Right cardiac atrium (tissue), 5 donors: ENCODE measurements at places on chromosomes 16 and 17. TPM values are rescaled to one million over a fixed set of nuclear protein-coding genes. Genes with fewer than 3 reads are reported as not detected.

NAGS gene
- total RNA-seq: 1.2 TPM

SIRT7 gene
- 8.3 TPM for total RNA-seq

KRTAP2-2 gene
- total RNA-seq: not detected

MSLN gene
- 0.92 TPM for total RNA-seq

C16orf92 gene
- total RNA-seq: not detected

WFIKKN2 gene
- total RNA-seq: 0.68 TPM

KRT20 gene
- not detected for total RNA-seq

B3GNT9 gene
- 19.1 TPM for total RNA-seq

PRR29 gene
- 0.11 TPM for total RNA-seq

PARD6A gene
- 3.5 TPM for total RNA-seq

WNT3 gene
- total RNA-seq: 1.0 TPM

ZMYND15 gene
- 0.26 TPM for total RNA-seq

SLC5A11 gene
- total RNA-seq: not detected

DHX40 gene
- 21.7 TPM for total RNA-seq

DNA sequence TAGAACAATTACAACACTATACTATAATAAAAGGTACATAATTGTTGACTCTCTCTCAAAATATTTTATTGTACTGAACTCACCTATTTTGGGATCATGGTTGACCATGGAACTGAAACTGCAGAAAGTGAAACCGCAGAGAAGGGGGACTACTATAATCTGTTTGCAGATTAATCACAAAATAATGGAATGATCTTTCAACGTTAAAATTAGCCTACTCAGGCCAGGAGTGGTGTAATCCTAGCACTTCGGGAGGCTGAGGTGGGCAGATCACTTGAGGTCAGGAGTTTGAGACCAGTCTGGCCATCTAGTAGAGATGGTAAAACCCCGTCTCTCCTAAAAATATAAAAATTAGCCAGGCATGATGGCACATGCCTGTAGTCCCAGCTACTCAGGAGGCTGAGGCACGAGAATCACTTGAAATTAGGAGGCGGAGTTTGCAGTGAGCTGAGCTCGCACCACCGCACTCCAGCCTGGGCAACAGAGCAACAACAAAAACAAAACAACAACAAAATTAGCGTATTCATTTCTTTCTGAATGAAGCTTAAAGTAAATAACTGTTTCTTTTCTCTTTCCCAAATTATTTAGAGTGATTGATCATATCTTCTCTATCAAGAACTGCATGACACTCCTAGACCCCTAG lies 45.6 kb downstream of the IKZF3 start:
- no peak for DNase-seq

DNA sequence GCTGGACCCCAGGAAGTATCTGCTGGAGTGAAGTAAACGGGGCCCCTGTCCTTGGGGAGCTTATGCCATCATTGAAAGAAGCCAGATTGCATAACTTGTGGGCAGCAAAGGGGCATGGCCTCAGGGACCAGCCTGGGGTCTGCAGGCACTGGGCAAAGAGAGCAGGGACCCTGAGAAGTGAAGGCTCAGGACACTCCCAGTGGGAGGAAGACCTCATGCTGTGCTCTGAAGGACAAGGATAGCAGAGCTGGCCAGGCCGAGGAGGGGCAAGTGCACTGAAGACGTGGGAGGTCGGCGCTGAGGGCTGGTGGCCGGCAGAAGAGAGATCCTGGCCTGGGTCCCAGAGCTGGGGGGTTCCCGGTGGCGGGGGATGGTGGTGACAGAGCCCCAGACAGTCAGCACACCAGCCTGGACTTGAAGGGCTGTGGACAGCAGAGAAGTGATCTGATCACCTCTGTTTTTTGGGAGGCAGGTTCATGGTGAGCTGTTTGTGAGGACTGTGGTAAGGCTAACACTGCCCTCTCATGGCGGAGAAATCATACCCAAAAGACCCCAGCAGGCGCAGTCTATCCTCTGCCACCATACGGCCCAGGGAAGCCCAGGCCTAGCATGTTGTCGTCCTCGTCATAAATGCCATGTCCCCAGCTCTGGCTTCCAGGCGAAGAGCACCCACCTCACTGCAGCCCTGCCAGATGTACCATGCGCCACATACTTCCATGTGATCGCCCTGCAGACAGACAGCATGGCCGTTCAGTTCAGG lies 7.1 kb upstream of the CNP start:
- no peak for DNase-seq

- no peak for DNase-seq
Measured at GRCh38 chr16:12462426-12463280, 341.0 kb downstream of the CPPED1 start.

GRCh38 chr17:29546830-29547229 lies 20.0 kb downstream of the ABHD15 start:
- DNase-seq: no peak

DNA sequence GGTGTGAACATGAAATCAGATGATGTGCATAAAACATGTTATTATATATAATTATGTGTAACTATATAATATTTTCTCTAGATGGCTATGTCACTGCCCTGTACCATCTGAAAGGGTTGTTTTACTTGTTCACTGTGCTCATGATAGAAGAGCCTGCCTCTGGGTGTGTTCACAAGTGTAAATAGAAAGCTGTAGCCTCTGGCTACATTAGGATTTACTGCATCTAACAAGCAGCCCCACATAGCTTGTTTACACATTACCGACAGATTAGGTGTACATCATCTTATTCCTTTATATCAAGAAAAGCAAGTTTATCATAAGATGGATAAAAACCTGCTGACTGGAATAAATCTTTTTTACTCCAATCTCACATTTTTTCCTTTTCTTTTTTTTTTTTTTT lies 46.1 kb downstream of the CHD9 start:
- DNase-seq: no peak

DNA sequence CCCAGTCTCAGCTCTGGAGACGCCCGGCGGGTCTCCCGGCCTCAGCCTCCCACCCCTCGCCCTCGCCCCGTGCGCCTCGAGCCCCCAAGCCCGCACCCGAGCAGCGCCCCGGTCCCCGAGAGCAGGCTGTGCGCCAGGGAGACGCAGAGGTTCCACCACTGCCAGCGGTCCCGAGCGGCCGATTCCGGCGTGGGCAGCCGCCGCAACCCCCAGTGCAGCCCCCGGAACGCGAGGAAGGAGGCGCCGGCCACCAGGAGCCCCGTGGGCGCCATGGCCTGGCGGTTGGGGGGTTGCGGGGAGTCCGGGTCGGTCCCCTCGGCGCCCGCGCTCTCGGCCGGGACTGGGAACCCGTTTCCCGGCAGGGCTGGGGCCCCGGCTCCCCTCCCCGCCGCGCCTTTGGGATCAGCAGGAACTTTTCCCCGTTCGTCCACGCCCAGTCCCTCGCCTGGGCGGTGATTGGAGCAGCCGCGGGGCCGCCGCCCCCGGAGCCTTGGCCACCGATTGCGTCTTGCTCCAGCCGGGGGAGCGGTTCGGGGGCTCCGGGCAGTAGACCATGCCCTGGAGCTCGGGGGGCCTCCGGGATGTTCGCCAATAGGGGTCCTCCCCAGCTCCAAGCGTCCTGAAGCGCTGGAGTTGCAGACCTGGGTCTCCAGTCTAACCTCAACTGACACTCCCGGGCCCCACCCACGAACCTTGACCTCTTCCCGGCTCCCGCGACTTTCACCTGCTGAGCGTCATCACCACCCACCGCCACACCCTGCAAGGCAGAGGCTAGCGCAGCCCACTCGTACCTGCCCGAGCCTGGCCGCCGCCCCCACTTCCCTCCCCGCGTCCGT lies at the start of gene TLCD2:
TSS of gene TLCD2 (minus strand) at position 407 of the 836 bp plus-strand sequence. CDS start at position 272, 135 bp downstream.
- DNase-seq: peak; percentile 87

- DNase-seq: no peak
Measured at GRCh38 chr16:11392041-11392581, 46.9 kb downstream of the RMI2 start.

DNA sequence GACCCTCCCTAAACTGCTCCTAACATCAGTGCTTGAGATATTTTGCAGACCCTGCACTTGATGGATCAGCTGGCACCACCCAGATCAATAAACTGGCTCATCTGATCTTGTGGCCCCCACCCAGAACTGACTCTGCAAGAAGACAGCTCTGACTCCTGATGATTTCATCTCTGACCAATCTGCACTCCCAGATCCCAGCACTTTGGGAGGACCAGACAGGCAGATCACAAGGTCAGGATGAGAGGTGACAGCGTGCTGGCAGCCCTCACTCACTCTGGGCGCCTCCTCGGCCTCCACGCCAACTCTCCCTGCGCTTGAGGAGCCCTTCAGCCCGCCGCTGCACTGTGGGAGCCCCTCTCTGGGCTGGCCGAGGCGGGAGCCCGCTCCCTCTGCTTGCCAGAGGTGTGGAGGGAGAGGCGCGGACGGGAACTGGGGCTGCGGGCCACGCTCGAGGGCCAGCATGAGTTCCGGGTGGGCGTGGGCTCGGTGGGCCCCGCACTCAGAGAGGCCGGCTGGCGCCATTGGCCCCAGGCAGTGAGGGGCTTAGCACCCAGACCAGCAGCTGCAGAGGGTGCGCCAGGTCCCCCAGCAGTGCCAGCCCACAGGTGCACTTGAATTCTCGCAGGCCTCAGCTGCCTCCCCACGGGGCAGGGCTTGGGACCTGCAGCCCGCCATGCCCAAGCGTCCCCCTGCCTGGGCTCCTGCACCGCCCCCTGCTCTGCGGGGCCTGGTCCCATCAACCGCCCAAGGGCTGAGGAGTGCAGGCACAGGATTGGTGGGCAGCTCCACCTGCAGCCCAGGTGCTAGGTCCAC lies 2.4 kb upstream of the C16orf54 start:
- DNase-seq: peak; percentile 42

DNA sequence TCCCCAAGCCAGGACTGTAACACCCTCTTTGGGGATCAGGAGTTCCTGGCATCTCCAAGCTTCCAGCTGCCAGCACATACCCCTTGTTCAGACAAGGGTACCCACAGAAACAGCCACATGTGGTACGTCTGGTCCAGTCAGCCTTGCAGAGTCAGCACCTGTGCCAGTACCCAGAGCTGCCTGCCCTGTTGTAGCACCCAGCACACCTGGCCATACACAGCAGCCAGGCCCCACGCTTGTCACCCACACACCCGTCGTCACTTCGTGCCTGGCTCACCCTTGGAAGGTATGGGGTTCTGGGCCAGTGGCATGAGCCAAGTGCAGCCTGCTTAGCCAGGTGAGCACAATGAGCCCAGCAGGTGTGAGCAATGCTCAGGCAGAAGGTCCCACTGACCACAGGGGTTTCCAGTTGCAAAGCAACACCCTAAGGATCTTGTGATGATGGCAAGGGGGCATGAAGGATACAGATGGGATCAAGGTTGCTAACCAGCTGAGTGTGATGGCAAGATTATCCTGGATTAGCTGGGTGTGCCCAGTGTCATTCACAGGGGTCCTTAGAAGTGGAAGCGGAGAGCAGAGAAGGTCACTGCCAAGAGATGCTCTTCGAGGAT lies 202.3 kb downstream of the CPPED1 start:
- no peak for DNase-seq

GRCh38 chr16:71762186-71762585 lies 37.7 kb upstream of the PHLPP2 start:
- DNase-seq: no peak

GRCh38 chr17:46108120-46108519 lies 85.1 kb downstream of the KANSL1 start:
- no peak for DNase-seq

- DNase-seq: no peak
Measured at GRCh38 chr17:42386777-42387657, 1.2 kb downstream of the STAT3 start.

DNA sequence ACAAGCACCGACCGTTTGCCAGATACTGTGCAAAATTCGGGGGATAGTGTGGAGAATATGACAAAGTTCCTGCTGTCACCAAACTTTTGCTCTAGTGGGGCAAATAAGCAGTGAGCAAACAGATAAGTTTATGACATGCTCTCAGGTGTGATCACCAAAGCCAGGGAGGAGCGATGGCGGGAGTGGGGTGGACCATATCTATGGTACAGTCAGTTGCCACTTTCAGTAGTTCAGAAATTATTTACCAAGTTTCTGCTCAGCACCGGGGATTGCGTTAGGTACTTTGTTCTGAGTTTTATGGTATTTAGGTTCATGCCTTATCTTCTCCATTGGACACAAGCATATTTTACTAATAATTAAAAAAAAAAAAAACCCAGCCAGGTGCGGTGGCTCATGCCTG lies 11.9 kb downstream of the MSI2 start:
- DNase-seq: no peak

- DNase-seq: no peak
Measured at GRCh38 chr17:62902531-62903220, 63.4 kb upstream of the TANC2 start.

DNA sequence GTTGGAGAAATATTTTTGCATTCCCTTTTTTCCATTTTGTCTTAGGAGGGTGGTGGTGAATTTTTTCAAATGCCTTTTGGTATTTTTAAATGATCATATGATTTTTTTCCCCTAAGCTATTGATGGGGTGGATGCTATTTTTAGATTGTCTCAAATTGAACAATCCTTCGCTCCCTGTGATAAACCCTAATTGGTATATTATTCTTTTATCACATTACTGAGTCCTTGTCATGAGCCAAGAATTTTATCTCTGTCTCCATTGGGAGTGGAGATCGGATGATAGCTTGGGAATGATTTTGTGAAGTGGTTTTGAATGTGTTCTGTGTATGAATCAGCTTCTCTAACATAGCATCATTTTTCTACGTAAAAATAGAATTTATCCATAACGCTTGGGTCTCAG lies 15.4 kb downstream of the NECAB2 start:
- no peak for DNase-seq

GRCh38 chr17:77824780-77825280 lies 133.7 kb upstream of the TNRC6C start:
- DNase-seq: no peak

DNA sequence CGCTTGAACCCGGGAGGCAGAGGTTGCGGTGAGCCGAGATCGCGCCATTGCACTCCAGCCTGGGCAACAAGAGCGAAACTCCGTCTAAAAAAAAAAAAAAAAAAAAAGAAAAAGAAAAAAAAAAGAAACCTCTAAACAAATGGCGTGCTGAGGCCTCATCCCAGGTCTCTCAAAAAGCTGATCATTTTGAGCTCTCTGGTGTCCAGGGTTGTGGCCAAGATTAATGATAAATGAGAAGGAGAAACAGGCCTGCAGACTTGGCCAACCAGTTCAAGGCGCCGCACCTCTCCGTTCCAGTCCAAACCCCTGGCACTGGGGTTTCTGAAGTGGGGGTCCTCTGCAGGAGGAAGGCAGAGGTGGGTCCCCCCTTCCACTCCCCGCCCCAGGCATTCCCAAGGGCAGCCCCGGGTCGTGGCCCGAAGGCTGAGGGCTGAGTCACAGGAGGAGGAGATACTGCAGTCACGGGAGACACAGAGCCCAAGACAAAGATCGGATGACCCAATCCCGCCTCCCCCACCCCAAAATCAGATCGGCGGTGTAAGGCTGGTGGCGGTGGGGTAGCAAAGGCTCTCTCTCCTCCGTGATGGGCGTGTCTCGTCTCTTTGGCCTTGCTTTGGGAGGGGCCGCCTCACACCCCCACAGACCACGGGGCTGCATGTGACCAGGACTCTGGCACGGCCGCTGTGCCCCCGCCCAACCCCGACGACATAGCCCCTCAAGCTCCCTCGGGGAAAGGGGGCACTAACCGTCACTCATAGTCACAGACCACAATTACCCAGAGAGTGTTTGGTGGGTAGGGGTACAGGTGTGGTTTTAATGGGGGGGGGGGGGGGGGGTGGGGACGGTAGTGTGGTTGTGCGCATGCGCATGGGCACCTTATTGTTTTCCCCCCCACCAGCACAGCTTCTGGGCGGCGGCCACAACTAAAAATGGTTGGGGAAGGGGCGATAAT lies 1.1 kb downstream of the VAT1 start:
- peak; percentile 91 for DNase-seq
